ENCODE measurements at places on chromosomes 6 and 20.

DNA sequence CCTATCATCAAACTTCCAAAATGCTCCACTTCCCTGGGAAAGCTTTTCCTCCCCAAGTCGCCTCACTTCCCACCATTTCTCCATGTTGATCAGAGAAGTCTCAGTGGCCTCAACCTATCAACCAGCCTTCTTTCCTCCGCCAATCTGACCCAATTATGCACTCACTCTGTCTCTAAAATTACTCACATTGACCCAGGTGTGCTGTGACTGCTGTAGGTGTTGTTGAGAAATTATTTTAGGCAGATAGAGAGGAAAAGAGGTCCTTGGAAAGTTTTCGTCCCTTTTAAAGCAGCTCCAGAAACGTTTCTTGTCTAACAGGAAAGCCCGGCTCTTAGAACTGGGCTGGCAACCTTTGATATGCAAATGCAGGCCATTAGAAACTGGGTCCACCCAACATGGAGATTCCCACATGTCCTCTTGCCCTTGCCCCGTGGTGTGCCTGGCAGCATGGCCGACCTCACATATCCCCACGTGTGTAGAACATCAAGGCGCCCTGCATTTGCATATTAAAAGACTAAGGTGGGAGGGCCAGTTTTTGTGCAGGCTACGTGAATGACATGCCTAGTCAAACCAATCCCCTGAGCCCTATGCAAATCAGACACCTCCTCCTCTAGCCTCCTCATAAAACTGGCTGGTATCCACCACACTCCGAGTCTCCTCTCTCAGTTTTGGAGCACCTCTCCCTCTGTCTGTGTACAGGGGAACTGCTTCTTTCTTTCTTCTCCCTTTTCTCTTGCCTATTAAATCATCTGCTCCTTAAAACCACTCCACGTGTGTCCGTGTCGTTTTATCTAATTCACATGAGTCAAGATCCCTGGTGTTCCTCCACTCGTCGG is 12.9 kb downstream of the IPCEF1 start:
- H3K27me3 ChIP-seq, result no peaks in the 10 kb centered on the region
- no peak overlapping the region for H3K4me3 ChIP-seq
- H3K27ac ChIP-seq, result no peak overlapping the region
- H3K4me1 ChIP-seq, result no peaks in the 10 kb centered on the region
- no peaks in the 10 kb centered on the region for H3K36me3 ChIP-seq
- no peak for DNase-seq

DNA sequence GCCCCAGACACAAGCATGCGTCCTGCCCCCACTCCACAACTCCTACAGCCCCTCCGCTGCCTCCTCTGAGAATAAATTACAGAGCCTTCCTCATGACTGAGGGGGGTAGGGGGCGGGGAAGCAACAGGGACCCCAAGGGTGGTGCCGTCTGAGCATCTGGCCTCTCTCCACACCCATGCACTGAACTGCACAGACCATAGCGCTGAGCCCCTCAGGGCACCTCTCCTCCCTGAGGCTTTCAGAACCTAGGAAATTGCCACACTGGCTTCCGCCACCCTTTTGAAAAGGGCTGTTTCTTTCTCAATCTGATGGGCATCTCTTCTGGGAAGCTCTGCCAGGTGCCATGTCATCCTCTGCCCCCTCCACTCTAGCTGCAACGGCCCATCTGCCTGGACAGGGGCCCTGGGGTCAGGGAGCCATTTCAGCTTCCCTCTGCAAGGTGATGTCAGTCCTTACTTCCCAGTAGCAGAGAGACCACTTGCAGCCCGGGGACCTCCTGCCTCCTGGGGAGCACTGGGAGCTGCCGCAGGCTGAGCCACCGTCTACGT is 2.5 kb downstream of the CST7 start:
- no peaks in the 10 kb centered on the region for H3K36me3 ChIP-seq
- peaks cover 5% of the 10 kb centered on the region for H3K4me1 ChIP-seq
- H3K27ac ChIP-seq, result peak overlapping the region; percentile 95
- DNase-seq, result no peak

GRCh38 chr6:34143884-34144580 is 1.9 kb downstream of the GRM4 start:
- H3K4me1 ChIP-seq, result peaks cover 12% of the 10 kb centered on the region
- peak overlapping the region; percentile 36 for H3K4me3 ChIP-seq
- no peak overlapping the region for H3K27ac ChIP-seq
- DNase-seq, result peak; percentile 25

DNA sequence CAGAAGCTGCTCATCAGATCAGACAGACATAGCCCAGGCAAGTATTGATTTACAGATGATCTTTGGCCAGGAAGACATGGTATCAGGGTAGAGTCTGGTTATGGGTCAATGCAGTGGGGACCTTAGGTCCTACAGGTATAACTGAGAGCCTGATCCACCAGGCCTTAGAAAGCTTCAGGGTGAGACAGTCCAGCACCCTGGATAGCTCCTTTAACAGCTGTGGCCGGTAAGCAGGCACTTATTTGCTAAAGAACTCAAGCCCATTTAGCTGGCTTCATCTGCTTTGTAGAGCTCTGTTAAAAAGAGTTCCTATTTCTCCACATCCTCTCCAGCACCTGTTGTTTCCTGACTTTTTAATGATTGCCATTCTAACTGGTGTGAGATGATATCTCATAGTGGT is 39.6 kb downstream of the ESR1 start:
- no peak overlapping the region for H3K4me3 ChIP-seq
- DNase-seq, result no peak
- H3K4me1 ChIP-seq, result no peaks in the 10 kb centered on the region
- H3K36me3 ChIP-seq, result no peaks in the 10 kb centered on the region

DNA sequence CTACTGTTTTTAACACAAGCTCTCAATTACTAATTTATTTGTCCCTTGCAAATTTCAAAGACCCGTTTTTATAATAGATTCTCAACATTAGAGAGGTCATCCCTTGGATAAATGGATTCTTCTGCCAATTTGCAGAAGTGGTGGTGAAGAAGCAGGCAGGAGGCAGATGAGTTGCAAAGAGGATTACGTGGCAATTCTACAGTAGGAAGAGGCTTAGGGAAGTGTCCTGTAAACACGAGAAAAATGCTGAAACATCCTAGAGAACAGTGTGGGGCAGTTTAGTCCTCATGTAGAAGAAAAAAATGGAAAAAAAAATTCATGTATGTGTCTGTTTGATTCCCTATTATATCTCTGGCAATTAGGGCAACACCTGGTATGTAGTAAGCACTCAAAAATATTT is 87.6 kb downstream of the BMP2 start:
- DNase-seq, result no peak
- H3K4me1 ChIP-seq, result no peaks in the 10 kb centered on the region
- H3K27ac ChIP-seq, result no peak overlapping the region
- no peaks in the 10 kb centered on the region for H3K27me3 ChIP-seq
- H3K4me3 ChIP-seq, result no peak overlapping the region

DNA sequence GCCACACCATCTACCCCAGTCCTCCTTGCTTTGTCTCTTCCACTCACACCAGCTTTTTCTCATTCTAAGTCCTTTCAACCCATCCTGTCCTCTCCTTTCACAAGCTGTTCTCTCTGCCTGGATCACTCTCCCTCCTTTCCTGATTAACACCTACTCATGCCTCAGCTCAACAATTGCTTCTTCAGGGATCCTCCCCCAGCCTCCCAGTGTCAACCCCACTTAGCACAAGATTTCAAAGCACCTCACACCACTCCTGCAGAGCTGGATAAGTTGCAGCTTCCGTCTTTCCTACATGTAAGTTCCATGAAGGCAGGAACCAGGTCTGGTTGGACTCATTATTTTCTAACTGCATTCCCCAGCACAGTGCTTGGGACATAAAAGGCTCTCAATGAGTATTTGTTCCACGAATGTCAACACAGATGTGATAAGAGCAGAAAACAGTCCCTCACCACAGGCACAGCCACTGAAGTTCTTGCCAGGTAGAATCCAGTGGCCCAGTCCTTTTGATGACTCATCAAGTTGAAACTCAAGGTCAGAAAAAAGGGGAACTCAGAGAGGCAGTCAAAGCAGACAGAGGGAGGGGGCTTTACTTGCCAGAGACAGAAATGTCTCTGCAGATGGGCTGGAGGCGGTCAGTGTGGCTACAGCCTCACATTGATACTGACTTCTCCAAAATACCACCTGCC is 193.4 kb upstream of the PRDM1 start:
- no peaks in the 10 kb centered on the region for H3K36me3 ChIP-seq
- no peak for DNase-seq
- no peak overlapping the region for H3K27ac ChIP-seq
- H3K27me3 ChIP-seq, result peaks cover 3% of the 10 kb centered on the region
- H3K4me3 ChIP-seq, result no peak overlapping the region

DNA sequence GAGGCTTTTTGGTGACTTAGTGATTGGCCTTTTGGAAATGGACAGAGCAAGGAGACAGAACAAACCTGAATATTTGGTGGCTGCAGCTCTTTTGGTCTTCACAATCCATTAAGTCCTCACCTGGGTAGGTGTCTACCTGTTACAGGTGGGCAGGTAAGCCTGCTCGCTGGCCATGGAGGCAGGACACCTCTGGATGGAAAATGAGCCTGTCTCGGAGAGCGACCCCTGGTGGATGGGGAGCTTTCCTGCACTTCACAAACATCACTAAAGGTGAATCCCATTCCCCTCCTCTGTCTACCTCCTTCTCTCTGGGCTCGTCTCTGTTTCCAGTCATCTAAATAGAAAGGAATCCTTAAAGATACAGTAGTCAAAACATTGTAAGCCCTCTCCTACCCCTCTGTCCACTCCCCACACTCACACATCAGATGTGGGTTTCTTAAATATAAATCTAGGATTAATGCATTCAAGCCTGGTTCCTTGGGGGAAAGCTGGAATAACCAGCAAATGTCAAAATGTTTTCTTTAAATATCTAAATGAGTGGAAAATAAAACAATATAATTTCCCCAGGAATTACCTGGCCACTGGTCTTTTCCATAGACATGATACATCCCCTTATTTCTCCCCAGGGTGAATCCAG is 304.9 kb downstream of the CDH26 start:
- no peaks in the 10 kb centered on the region for H3K36me3 ChIP-seq
- peaks cover 10% of the 10 kb centered on the region for H3K4me1 ChIP-seq
- H3K27me3 ChIP-seq, result no peaks in the 10 kb centered on the region
- H3K4me3 ChIP-seq, result no peak overlapping the region

DNA sequence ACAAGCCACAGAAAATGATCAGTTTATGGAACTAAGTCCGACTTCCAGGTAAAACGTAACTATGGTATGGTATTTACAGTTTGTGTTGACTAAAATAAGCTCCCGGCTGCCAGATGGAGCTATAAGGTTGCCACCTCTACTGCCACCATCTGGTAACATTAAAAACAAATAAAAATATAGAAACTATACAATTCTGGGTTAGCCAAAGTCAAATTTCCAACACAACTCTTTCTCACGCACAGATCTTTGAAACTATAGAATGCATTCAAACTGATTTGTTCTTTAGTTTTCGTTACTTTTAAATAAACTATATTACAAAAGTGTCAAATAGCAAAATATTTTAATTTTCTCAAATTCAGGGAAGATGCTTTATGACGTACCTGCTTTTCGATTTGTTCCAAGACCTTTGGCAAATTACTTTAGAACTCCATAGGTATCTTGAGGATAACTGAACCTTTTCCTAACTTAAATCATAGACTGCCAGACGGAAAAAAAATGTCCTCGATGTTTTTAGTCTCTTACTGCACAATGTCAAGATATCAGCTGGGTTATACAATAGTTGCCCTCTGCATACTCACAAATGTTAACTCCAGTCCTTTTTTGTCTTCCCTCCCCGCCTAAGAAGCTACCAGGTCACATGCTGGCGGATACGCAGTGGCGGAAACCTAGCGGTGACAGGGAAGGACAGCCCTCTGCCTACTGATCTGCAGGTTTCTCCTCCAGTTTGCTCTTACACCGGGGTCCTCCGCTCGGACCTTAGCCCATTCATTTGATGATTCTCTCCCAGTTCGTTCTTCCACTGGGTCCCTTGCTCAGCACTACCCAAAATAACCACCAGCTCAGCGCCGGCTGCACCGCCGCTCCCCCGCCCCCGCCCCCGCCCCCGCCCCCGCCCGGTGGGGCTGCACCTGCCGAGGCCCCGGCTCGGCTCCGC is 888 bp downstream of the SLC17A5 start:
- no peaks in the 10 kb centered on the region for H3K36me3 ChIP-seq
- peak; percentile 63 for DNase-seq
- peaks cover 17% of the 10 kb centered on the region for H3K4me1 ChIP-seq
- peak overlapping the region; percentile 98 for H3K27ac ChIP-seq

DNA sequence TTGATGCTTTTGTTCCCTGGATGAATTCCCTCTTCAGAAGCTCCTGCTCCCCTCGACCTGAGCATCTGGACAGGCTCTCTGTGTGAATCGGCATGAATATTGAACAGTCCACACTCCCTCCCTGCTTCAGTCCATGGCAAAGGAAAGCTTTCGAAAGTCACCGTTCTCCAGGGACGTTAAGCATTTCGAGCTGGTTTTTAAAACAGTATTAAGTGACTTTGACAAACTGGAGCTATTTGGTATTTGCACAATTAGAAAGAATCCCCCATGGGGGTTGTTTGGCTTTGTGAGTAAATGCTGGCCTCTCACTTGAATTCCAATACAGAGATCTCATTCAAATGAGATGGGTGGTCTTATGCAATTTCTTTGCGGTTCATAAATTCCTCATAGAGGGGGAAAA is 85.3 kb upstream of the TIAM2 start:
- no peaks in the 10 kb centered on the region for H3K27me3 ChIP-seq
- H3K27ac ChIP-seq, result no peak overlapping the region

DNA sequence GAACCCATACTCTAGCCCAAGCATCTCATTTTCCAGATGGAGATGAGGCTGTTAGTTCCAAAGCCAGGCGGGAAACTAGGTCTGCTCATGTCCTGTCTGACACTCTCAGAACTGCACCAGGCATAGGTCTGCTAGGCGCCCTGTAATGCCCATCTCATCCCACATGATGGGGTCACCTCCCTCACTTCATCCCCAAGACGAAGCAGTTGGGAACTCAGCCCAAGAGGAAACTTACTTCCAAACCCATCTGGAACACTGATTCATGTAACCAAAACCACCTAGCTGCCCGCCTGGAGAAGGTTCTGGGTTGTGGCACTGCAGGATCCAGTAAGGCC is 119.4 kb upstream of the PRND start:
- DNase-seq, result no peak
- H3K4me1 ChIP-seq, result no peaks in the 10 kb centered on the region
- H3K27me3 ChIP-seq, result peaks cover 29% of the 10 kb centered on the region
- H3K36me3 ChIP-seq, result no peaks in the 10 kb centered on the region
- H3K4me3 ChIP-seq, result no peak overlapping the region

GRCh38 chr6:23637296-23637695 is 488.7 kb upstream of the NRSN1 start:
- H3K27me3 ChIP-seq, result no peaks in the 10 kb centered on the region
- no peaks in the 10 kb centered on the region for H3K4me1 ChIP-seq
- H3K36me3 ChIP-seq, result no peaks in the 10 kb centered on the region
- no peak overlapping the region for H3K27ac ChIP-seq

GRCh38 chr6:20092071-20092566 is 120.2 kb downstream of the MBOAT1 start:
- no peaks in the 10 kb centered on the region for H3K4me1 ChIP-seq
- no peaks in the 10 kb centered on the region for H3K36me3 ChIP-seq
- no peak overlapping the region for H3K27ac ChIP-seq
- no peak for DNase-seq

DNA sequence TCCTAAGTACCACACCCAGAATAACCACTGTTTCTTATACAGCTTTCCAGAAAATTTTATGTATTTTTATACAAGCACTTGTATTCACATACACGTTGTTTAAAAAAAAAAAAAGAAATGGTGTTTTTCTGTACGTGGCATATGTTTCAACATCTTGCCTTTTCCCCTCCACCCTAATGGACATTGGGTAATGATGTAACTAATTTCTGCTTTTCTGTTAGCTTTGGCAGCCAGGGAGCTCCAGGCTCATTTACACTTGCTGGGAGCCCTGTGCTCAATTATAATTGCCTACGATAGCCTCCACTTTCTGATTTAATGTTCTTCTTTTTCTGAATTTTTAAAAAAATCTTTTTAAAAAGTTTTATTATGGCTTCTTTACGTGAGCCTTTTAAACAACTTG is 352.4 kb downstream of the UTRN start:
- no peak overlapping the region for H3K4me3 ChIP-seq
- no peaks in the 10 kb centered on the region for H3K27me3 ChIP-seq
- no peak overlapping the region for H3K27ac ChIP-seq
- peaks cover 3% of the 10 kb centered on the region for H3K36me3 ChIP-seq
- no peak for DNase-seq
